ENCODE measurements at places on chromosomes 13 and 19.

- no peak for DNase-seq
These were observed 66.6 kb downstream of the COL4A1 start for GRCh38 chr13:110240352-110240751.

DNA sequence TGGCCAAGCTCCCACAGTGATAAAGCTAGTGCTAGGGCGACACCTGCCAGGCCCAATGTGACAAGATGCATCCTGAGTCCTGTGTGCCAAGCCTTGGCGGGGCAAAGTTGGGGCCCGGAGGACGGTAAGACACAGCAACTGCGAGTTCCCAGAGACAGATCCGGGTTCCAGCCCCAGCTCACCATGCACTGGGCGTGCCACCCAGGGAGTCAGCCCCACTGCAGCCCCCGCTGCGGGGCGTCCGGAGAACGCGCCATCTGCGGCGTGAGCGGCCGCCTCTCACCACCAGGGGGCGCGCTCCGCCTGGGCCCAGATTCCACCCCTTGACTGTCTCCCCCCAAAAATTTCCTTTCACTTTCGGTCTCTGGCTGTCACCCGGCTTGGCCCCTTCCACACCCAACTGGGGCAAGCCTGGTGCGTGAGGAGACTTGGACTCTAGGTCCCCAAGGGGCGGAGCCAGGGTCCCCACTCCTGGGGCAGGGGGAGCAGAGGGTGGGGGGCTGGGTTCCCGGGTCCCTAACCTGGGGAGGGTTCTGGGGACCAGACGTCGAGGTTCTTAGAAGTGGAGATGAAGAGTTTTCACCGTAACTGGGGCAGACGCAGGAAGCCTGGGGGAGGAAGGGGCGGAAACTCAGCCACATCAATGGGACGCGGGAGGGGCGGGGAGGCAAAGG, at the start of gene FLT3LG:
FLT3LG (plus strand) TSS at position 348 of the 674 bp plus-strand sequence. CDS start 425 bp downstream, outside the sequence.
- peak; percentile 54 for DNase-seq

DNA sequence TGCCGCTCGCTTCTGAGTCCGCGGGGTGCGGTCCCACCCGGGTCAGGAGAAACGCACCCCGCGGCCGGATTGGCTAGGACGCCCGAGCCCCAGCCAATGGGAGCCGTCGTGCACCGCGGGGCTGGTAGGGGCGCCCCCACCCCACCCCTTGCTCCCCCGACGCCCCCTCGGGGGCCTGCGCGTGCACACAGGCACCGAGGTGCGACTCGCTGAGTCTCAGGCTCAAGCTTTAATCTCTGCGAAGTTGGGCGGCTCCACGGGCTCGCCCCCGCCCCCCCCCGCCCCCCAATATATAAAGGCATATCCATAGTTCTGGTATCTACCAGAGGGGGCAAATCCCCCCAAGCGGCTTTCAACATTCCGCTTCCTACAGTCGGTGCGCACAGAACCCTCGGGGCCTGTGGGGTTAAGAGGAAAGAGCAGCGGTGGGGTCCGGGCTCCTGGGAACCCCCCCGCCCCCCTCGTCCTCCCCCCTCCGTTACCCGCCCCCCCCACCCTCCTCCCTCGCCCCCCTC, at the start of gene COX6B2:
COX6B2 (minus strand) TSS at position 22 of the 515 bp plus-strand sequence. CDS start 198 bp downstream, outside the sequence.
- DNase-seq = no peak

DNA sequence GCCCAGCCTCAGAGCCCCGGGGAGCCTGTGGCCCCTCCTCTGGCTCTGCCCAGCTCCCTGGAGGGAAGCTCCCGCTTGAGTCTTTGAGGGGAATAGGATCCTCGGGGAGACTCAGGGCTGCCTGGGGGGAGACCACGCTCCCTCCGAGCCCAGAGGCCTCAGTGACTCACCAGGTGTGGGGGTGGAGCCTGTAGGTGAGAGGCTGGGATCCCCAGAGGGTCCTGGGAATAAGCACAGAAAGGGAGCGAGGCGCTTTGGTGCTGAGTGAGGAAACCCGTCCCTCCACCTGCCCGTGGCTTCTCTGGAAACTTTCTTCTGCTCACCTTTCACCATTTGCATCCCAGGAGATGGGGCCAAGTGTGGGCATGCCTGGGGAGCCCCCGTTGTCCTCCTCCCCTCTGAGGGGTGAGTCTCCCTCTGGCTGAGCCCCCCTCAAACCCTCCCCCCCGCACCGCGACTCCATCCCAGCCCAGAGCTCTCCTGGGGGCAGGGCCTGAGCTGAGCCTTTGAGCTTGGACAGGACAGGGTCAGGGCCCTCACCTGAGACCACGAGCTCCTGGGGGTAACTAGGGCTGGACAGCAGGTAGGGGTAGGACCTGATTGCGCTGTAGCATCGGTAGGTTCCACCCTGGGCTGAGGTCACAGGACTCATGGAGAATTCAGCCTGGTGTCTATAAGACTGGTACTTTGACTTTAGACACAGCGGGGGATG, 2.7 kb downstream of the LILRB5 start:
- no peak for DNase-seq

DNA sequence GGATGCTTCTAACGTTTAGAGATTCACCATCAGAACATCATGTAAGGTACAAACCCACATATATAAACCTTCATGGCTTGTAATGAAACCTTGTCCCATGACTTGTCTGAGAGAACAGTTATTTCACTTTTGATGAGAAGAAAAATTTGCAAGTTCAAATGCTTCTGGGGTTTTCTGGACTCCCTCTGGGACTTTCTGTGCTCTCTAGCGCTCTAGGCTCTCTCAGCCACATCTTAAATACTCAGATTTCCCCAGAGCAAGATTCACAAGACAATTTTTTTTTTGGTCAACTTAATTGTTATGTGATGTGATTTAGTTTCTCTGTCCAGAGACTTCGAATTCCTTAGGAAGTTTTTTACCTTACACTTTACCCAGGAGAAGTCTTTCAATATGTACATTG, 282.8 kb upstream of the EDNRB start:
- DNase-seq = no peak

GRCh38 chr13:23086968-23087623, 93.7 kb upstream of the SGCG start:
- no peak for DNase-seq

DNA sequence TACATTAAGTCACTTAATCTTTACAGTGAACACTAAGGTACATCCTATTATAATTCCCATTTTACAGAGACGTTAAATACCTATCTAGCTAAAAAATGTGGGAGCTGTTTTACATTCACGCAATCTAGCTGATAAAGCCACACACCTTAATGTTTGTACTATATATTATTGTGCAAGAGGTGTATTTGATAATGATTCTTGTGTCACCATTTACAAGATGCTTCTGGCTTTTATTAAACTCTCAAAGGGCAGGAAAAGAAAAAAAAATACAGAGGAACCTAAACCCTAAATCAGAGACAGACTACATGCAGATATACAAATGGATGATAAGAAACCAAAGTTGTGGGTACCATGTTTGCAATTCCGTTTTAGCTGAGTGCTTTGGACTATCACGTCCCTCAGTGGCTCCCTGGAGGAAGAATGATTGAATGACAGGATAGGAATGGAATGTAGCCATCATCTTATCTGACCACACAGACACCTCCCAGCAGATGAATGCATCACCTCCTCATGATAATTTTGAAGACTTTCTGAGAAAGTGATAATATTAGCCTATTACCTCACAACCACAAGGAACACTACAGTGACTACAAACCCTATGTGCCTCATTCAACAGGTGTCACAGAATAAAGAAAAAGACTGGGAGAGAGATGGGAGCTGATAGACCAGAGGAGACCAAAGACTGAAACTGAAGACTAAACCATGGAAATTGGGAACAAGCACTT, 230.5 kb upstream of the SERP2 start:
- no peak for DNase-seq

DNA sequence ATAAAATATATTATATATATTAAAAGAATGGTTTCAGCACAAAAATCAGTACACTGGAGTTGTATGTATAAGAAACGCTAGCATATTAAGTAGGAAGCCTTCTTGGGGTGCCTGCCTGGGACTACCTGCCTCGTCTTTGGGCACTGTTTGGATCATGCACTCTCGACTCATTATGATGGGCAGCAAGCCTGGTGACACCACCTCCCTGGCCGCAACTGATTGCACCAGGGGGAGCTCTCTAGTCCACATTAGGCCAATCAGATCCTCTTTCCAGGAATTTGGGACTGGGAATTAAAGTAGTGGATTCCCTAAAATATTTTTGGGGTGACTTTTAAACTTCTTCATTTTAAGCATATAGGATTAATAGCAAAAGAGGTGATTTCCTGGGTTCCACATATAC, 56.0 kb upstream of the RGCC start:
- no peak for DNase-seq

GRCh38 chr13:86831084-86831483, 840.1 kb upstream of the SLITRK5 start:
- no peak for DNase-seq

DNA sequence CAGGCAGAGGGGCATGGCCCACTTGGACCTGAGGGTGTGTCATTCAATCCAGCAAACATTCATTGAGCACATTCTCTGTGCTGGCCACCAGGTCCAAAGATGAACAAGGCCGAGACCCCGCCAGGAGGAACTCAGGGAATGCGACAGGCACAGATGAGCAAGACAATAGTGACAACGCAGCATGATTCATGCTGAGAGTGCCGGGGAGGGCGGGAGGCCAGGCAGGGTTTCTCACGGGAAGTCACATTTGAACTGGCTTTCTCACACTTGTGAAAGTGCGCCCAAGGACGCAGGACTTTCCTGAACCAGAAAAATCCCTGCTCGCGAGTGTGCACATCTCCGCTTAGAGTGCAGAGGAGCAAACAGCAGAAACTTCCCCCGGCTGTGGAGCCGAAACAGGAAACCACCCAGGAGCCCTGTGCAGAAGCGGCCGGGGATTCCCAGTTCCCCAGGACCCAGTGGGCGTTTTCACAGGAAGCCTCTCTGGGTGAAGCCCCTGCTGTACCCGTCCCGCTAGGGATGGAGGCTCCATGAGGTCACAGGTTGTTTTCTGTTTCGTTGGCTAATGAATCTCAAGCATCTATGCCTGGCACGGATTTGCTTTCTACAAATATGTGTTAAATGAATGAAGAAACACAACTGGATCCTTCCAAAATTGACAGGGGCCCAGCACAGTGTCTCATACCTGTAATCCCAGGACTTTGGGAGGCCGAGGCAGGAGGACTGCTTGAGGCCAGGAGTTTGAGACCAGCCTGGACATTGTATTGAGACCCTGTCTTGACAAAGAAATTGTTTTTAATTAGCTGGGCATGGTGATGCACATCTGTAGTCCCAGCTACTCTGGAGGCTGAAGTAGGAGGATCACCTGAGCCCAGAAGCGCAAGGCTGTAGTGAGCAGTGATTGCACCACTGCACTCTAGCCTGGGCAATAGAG, 68.4 kb upstream of the TM9SF2 start:
- DNase-seq = peak; percentile 74

GRCh38 chr13:110306960-110307766, at the start of the genes COL4A1 and COL4A2:
Gene COL4A1 (minus strand): TSS chr13:110307157. CDS start chr13:110307027, 130 bp downstream.
Gene COL4A2 (plus strand): TSS chr13:110307284. CDS start chr13:110307904, 620 bp downstream.
- no peak for DNase-seq

- DNase-seq = no peak
These were observed 1.1 kb downstream of the KLHL26 start for GRCh38 chr19:18637673-18638630.

DNA sequence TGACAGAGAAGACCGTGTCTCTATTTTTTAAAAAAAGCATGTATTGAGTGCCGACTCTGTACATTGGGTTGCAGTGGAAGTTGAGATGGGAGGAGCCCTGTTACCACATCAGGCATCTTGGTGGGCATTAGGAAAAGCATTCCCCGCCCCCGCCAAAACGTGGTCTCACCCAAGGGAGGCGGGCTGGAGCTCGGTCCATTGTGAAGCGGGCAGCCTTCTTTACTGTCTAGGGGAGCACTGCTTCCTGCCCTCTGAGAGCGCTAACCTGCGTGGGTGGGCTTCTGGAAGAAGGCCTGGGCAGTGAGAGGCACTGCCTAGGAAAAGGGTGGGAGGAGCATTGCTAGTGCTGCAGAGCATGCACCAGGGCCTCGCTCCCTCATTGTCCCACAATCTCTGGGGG, 3.9 kb downstream of the NR1H2 start:
- no peak for DNase-seq

- DNase-seq = no peak
These were observed 255.3 kb downstream of the TEX29 start for GRCh38 chr13:111575719-111576118.

- DNase-seq = no peak
These were observed 169.9 kb downstream of the STK24 start for GRCh38 chr13:98406971-98407370.

DNA sequence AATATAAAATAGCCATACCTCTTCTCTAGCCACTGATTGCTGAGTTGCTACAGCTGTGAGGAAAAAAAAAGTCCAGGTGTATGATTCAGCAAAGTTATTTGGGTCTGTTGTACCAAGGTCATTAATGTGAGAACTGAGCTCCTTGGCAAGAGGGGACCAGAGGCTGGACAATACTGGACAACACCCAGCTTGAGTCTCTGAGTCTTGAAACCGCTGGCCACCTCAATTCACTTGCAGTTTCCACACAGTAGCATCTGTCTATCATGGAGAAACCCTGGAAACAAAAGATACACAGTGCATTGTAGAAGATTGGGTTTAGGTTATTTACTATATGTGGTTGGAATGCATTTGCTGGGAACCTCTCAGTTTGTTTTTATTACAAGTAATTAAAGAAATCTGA, 60.4 kb downstream of the WDFY2 start:
- peak; percentile 36 for DNase-seq

- no peak for DNase-seq
These were observed 100.6 kb downstream of the RNF17 start for GRCh38 chr13:24864579-24864978.

DNA sequence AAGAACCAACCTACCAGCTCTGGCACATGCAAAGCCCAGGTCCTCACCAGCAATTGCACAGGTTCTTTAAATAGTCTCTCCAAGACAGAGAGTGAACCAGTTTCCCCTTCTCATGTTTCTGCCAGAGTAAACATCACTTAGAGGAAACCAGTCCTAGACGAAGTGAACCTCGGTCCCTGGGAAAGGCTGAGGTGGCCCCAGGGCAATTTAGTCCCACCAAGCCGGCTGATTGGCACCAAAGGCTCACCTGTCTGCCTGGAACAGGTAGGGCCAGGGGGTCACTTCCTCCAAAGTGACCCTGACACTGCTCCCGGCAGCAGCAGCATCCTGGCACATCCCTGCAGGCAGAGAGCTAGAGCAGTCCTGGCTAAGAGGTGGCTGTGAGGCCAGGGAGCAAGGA, 122.9 kb upstream of the ZNF507 start:
- DNase-seq = no peak

GRCh38 chr13:100333141-100333540, 244.2 kb downstream of the PCCA start:
- DNase-seq = no peak

DNA sequence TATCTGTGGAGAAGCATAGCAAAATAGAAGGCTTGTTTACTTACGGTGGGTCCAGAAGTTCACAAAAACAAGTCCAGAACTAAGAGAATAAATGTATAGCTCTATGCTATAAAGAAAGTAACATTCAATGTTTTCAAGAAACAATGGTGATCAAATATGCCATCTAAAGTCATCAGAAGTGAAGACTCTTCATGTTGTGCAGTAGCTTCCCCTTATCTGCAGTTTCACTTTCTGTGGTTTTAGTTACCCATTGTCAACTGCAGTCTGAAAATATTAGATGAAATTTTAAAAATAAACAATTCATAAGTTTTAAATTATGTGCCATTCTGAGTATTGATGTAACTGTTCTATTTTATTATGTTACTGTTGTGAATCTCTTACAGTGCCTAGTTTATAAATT, 72.5 kb downstream of the EDNRB start:
- DNase-seq = no peak

- DNase-seq = no peak
These were observed 232.9 kb upstream of the STARD13 start for GRCh38 chr13:33518452-33518851.

Data from HFFc6 (cell line).